ELF-1 (cell line): ENCODE measurements at places on chromosomes 1 and 21.

DNA sequence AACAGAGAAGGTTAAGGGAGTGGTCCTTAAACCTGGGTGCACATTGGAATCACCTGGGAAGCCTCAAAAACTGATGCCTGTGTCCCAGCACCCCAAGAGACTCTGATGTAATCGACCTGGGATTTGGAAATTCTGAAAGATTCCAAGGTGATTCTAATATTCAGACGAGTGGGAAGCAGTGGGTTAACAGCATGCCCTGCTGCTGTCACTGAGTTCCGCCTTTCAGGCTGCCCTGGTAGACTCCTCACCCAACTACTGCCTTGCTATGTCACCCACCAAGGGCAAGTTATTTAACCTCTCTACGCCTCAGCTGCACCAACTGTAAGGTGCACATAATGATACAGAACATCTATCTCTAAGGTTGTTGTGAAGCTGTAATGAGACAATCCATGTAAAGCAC, 59.2 kb downstream of the CD34 start:
- DNase-seq: no peak

- DNase-seq: no peak
Measured at GRCh38 chr1:224525411-224526040, 90.6 kb upstream of the CNIH3 start.

DNA sequence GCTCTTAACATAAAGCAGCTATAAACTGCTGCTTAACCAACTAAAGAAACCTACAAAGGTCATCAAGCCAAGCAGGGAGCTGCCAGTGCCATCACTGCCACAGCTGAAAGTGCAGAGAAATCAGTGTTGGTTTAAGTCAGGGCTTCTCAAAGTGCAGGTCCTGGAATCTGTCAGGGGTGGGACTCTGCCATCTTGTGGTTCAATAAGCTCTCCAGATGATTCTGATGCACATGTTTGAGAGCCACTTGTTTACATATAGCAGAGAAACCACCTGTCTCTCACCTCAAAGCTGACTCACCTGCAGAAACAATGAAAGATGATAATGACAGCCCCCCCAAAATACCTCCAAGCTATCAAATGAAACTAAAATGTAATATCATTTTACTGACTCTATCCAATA, 49.3 kb downstream of the SH3GLB1 start:
- DNase-seq: peak; percentile 18

DNA sequence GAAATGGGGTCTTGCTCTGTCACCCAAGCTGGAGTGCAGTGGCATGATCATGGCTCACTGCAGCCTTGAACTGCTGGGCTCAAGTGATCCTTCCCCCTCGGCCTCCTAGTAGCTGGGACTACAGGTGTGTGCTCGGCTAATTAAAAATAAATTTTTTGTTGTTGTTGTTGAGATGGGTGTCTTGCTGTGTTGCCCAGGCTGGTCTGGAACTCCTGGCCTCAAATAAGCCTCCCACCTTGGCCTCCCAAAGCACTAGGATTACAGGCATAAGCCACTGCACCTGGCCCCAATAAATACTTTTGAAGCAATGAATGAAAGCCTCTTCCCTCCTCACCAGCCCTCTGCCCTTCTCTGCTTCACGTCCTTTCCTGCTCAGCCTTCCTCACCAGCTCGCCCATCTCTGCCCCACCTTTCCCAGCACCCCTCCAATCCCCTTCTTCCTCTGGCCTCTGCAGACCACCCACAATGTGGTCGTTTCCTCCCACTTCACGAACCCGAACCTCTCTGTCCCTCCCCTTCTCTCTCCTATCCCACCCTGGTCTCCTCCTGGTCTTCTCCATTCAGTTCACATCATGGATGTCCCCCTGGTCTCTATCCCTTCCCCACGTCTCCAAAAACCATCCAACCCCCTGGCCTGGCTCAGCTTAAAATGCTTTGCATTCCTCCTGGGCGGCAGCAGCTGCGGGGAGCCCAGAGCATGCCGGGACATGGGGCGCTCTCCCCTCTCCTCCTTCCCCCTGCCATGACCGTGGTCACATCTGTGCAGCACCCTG, 38.4 kb downstream of the RAP1GAP start:
- DNase-seq: peak; percentile 44

- DNase-seq: no peak
Measured at GRCh38 chr1:193141804-193142203, 20.0 kb downstream of the CDC73 start.

DNA sequence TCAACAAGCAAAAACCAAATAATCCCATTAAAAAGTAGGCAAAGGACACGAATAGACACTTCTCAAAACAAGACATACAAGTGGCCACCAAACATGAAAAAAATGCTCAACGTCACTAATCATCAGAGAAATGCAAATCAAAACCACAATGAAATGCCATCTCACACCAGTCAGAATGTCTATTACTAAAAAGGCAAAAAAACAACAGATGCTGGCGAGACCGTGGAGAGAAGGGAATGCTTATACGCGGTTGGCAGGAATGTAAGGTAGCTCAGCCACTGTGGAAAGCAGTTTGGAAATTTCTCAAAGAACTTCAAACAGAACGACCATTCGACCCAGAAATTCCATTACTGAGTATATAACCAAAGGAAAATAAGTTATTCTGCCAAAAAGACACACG, 145.1 kb upstream of the EDN2 start:
- no peak for DNase-seq

DNA sequence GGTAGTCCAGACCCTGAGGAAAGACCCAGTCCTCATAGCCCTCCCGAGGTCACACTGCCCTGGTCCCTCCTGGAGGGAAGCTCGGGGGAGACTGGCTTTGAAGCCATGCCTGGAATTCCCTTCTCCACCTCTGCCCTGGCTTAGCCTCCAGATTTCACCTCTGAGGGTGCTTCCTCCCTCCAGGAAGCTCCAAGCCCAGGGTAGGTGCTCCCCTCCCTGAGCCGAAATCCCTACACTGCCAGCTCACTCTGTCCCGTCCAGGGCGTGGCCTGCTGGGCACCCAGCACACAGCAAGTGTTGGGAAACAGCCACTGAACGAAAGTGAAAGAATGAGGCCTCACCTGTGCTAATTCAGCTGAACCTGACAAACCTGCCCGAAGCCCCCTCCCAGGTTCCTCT, 6.0 kb upstream of the TNFRSF25 start:
- DNase-seq: peak; percentile 55

- DNase-seq: no peak
Measured at GRCh38 chr1:32353886-32354570, 8.3 kb downstream of the FAM229A start.

- no peak for DNase-seq
Measured at GRCh38 chr21:32457360-32457840, 44.9 kb downstream of the EVA1C start.

GRCh38 chr1:234533034-234533891, 54.3 kb upstream of the TARBP1 start:
- no peak for DNase-seq

- DNase-seq: peak; percentile 48
Measured at GRCh38 chr1:23393706-23394105, 24.1 kb upstream of the ZNF436 start.

DNA sequence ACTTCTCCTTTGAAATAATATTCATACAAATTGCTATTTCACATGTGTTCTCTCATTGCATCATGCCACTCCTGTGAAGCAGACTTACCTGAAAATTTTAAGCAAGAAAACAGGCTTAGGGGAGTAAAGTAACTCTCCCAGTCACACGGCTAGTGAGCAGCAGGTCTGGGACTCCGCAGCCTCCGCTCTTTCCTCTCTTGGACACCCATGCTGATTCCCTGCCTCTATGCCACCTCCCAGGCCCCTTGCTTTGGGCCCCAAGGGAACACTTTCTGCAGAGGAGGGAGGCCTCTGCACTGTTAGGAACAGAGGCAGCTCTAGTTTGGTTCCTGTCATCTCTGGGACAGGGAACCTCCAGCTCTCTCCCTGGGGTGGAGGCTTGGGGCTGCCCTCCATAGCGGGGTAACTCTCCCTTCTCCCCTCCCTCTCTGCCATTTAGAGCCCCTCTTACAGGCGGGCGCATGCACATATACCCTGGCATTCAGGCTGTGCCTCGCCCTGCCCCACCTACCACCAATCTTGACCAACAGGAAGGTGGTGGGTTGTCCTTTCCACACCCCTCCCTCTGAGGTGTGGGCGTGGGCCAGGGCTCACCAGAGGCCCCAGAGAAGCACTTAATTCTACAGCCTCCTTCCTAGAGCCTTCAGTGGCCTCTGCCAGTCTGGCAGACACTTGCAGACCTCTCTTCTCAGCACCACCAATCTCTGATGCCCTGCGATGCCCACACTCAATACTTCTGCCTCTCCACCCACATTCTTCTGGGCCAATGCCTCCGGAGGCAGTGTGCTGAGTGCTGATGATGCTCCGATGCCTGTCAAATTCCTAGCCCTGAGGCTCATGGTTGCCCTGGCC, at the start of gene RXFP4:
Gene RXFP4 (plus strand): TSS at position 646 of the 852 bp plus-strand sequence. CDS start 72 bp downstream, at position 718.
- no peak for DNase-seq

- no peak for DNase-seq
Measured at GRCh38 chr21:35606578-35606977, 453.7 kb downstream of the SETD4 start.

GRCh38 chr21:44814498-44815023, 3.3 kb downstream of the SUMO3 start:
- no peak for DNase-seq

DNA sequence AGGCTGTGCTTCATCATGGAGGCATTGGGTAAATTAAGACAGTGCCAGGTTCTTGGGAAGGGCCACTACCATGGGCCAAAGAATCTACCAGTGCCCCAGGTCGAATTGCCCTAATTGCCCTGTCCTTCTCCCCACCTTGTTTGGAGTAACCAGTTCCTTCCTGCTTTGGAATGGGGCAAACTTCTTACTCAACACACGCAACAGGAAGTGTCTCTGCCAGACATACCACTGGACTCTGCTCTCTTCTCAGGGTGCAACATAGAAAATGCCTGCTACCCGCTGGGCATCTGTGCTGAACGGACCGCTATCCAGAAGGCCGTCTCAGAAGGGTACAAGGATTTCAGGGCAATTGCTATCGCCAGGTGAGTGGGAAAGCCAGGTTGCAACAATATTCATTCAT, 15.8 kb downstream of the CDA start:
- DNase-seq: no peak

GRCh38 chr1:172673761-172674160, 14.9 kb downstream of the FASLG start:
- no peak for DNase-seq

- DNase-seq: no peak
Measured at GRCh38 chr1:17393230-17393629, 21.2 kb downstream of the PADI6 start.

- DNase-seq: no peak
Measured at GRCh38 chr1:17423781-17424245, 15.7 kb downstream of the RCC2 start.

DNA sequence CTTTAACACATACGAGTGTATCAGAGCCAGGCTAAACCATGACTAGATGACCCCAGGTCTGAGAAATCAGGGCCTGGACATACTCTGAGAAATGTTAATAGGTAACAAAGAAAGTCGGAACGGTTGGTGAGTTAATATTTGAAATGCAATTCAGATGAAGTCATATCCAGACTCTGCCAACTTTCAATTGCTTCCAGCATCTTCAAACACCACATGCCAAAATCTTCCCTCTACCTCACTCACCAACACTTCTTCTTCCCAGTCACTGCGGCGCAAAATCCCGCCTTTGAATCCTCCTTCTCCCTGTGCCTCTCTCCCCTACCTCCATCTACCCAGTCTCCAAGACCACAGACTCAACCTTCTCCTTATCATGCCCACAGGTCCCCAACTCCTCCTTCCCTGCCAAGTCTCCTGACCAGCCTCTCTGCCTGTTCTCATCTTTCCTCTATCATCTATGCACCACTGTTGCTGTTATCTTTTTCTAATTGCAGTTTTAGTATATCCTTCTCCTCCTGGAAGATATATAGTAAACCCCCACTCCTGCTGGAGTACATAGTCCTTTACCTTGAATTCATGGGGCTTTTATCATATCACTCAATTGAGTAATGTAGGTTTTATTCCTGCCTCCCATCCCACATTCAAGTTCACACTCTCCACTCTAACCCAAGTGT, 41.3 kb downstream of the ZBTB18 start:
- no peak for DNase-seq
